ENCODE measurements at places on chromosomes 5 and 9. TPM values are rescaled to one million over a fixed set of nuclear protein-coding genes. Genes with fewer than 3 reads are reported as not detected.

The SH2D3C gene
- total RNA-seq, result 71.0 TPM

- DNase-seq, result no peak
- H3K4me1 ChIP-seq, result no peaks in the 10 kb centered on the region
- H3K36me3 ChIP-seq, result no peaks in the 10 kb centered on the region
- H3K27ac ChIP-seq, result no peak overlapping the region
- no peaks in the 10 kb centered on the region for H3K27me3 ChIP-seq
Measured at GRCh38 chr5:41735213-41735612, 135.0 kb downstream of the OXCT1 start.

The SCGB3A2 gene
- total RNA-seq, result not detected

DNA sequence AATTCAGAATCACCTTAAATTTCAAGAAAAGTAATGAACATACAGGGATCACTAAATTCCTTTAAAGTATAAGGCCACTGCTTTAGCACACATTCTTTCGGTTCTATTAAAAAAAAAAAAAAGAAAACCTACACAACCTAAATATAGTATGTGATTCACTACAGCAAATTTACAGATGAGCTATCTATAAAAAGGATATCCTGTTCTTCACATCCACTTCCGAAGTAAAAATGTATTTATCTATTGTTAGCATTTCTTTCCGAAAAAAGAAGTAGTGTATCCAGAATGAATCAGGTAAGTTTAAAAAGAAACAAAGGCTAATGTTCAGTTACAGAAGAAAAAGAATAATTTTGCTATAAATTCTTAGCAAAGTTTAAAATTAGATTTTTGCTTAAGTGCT is 70.2 kb downstream of the ECPAS start:
- DNase-seq, result no peak
- H3K4me3 ChIP-seq, result no peak overlapping the region
- peaks cover 100% of the 10 kb centered on the region for H3K36me3 ChIP-seq
- H3K27ac ChIP-seq, result no peak overlapping the region
- no peaks in the 10 kb centered on the region for H3K4me1 ChIP-seq

DNA sequence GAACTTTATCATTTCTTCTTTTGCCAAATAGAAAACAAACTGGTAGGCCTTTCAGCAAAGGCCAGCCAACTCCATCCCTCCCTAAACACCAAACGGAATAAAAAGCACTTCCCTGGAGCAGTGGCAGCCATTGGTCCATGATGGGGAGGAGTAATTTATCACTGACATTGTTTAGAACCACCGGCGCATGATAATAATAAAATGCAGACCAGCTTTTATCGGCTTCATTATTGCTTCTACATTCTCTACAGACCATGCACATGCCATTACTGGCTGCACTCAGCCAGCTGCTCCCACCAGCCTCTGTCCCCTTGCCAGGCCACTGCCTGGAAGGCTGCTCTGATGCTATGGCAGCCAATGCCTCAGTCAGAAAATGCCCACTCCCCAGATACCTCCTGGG is 45.9 kb downstream of the ABCA1 start:
- H3K27me3 ChIP-seq, result no peaks in the 10 kb centered on the region
- no peaks in the 10 kb centered on the region for H3K36me3 ChIP-seq
- no peaks in the 10 kb centered on the region for H3K4me1 ChIP-seq
- DNase-seq, result no peak

DNA sequence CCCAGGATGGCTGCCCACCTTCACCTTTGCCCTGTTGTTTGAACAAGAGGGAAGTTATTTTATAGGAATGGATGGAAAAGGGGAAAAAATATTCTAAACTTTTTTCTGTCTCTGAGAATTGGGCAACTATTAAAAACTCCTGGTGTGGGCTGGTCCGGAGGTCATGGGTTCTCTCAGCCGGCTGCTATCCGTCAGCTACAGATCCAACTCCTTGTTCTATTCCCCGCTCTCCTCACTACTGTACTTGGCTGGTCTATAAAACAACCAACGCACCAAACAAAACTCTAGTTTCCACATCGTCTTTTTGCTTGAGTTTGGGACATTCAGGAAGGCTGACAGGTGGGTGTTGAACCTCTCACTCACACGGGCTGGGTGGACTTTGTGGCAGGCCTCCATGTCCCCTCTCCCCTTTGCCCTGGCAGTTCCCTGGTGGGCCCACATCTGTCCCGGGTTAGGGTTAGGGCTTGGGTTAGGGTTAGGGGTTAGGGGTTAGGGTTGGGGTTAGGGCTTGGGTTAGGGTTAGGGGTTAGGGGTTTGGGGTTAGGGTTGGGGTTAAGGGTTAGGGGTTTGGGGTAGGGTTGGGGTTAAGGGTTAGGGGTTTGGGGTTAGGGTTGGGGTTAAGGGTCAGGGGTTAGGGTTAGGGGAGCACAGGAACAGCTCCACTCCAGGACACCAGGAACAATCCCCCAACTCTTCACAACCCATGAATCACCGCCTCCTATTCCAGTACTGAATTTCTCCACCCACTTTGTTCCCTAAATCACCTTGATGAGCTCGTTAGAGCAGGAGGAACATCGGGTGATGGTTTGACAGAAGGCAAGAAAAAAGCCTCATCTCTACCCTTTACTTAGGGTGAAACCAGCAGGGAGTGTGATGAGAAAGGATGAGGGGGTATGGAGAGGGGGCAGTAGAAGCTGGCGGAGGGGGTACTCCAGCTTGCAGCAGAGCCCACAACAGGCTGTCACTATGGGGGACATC is 302.1 kb upstream of the IRX4 start:
- no peaks in the 10 kb centered on the region for H3K36me3 ChIP-seq
- H3K27me3 ChIP-seq, result no peaks in the 10 kb centered on the region
- no peak overlapping the region for H3K4me3 ChIP-seq

- no peak overlapping the region for H3K4me3 ChIP-seq
- peaks cover 32% of the 10 kb centered on the region for H3K4me1 ChIP-seq
- H3K27me3 ChIP-seq, result no peaks in the 10 kb centered on the region
- H3K27ac ChIP-seq, result no peak overlapping the region
- no peaks in the 10 kb centered on the region for H3K36me3 ChIP-seq
Measured at GRCh38 chr5:113232667-113233066, 202.1 kb downstream of the TSSK1B start.

DNA sequence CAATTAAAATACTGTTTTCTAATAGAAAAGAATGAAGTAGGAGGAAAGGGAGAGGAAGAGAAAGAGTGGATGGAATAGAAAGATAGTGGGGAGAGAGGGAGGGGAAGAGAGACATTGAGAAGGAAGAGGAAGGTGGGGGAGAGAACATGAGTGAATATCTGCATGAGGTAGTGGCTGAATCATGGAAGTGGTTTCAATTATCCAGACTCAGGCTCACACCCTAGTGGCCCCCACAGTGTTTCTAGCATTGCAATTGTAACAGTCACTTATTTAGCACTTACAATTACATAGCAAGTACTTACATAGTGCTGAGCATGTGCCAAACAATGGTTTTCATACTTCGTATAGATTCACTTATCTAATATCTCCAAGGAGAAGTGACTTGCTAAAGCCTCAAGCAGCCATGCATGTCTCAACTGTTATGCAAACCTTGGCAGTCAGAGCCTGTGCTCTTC is 72.7 kb downstream of the CAST start:
- H3K27ac ChIP-seq, result no peak overlapping the region
- no peaks in the 10 kb centered on the region for H3K27me3 ChIP-seq
- no peak for DNase-seq
- no peaks in the 10 kb centered on the region for H3K4me1 ChIP-seq

GRCh38 chr5:107869438-107870115 is 198.8 kb upstream of the EFNA5 start:
- no peaks in the 10 kb centered on the region for H3K36me3 ChIP-seq
- no peaks in the 10 kb centered on the region for H3K4me1 ChIP-seq
- no peak overlapping the region for H3K27ac ChIP-seq
- no peak for DNase-seq
- H3K27me3 ChIP-seq, result no peaks in the 10 kb centered on the region

All from spleen (tissue), 13 donors.